CD4-positive, alpha-beta T cell treated with Interleukin-1 beta for 1 hour (primary cell): ENCODE measurements at places on chromosomes 4 and X.

- DNase-seq: peak; percentile 63
Measured at GRCh38 chrX:71998836-71999509, 88.3 kb downstream of the NHSL2 start.

DNA sequence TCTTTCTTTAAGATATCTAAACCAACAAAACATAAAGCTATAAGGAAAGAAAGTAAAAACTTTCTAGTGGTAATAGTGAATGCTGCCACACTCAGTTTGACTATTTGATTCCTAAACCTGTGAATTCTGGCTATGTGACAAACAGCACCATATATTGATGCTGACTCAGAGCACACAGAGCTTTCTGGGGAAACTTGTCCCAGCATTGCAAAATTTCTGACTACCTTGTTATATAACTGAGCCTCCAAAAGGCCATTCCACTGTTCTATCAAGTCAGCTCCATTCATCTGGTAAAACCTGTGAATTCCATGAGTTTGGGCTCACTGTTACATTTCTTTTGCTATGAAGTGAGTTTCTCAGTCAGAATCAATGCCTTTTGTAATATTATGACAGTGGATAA lies 1229.7 kb downstream of the PCDH18 start:
- no peak for DNase-seq

DNA sequence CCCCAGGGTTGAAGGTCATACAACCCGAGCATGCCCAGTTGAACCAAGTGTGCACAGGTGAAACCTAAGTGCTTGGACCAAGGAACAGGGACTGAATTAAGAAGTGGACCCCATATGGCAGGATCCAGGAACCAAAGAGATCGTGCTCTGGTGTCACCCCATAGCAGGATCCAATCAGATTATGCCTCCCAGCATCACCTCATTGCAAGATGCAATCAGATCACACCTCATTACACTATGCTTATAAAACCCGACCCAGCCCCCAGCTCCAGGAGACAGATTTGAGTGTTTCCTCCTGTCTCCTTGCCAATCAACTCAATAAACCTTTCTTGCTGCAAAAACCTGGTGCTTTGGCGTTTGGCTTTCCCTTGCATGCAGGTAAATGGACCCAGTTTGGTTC lies 37.6 kb downstream of the EFHC2 start:
- no peak for DNase-seq

- DNase-seq: no peak
Measured at GRCh38 chrX:29535212-29536162, 679.9 kb upstream of the MAGEB2 start.

- no peak for DNase-seq
Measured at GRCh38 chrX:48058621-48059295, 12.7 kb downstream of the ZNF630 start.

DNA sequence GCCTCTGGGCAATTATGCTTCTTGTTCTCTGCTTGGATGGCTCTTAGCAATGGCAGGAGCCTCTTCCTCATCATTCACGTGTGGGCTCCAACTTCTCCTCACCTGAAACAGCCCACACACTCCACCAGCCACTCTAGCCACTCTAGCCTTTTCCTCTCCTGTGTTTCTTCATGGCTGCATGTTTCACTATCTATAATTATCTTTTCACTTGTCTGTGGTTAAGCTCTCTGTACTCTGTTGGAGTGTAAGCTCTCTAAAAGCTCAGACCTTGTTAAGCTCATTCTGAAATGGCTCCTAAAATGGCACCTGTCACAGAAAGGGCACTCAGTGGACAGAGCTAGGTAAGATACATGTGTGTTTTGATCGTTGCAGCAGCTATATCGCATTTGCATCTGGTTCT lies 80.0 kb downstream of the SH3KBP1 start:
- no peak for DNase-seq

DNA sequence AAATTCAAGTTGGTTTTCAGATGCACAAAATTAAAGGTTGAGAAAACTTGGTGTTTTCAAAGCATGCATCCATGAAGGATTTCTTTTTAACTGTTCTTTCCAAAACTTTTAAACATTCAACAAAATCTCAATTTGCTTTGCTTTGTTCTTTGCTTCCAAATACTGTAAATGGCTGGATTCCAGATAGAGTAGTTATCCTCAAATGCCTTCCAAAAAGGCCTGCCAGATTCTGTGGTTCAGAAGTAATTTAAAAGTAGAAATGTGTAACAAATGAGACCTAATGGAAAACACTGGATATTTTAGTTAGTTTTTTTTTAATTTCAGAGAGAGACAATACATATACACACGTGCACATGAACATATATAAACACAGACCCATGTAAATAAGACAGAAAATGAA lies 97.3 kb downstream of the NR3C2 start:
- DNase-seq: no peak

DNA sequence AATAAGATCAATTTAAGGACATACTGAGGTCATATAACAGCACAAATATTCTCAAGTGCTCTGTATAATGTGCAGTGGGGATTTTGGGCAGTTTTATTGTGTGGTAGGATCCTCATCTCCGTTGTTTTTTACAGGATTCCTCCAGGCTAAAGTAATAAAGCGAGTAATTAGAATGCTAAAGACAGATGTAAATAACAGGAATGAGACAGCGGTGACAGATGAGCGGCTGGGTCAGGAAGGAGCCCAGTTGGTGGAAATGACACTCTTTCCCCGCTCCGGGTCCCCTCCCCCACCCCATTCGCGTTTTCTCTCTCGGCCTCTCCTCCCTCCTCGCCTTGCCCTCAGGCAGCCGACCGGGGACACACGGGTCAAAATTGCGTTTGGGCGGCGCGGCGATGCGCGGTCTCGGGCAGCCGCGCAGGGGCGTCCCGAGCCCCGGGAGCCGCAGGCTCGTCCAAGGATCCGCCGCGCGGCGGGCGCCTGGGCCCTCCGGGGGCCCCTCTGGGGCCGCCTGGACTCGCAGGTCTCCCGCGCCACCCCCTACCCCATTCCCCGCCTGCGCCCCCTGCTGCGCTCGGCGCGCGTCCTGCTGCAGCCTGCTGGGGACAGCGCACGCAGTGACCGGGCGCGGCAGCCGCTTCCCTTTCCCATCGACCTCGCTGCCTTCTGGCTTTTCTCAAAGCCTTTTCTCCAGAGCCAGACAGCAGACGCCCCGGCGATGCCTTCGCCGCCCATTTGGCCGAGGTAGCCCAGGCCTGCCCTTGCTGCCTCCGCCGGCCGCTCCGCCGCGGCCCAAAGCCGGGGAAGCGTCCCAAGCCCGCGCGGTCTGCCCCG lies 16.2 kb downstream of the POU4F2 start:
- DNase-seq: no peak

- DNase-seq: no peak
Measured at GRCh38 chrX:57640674-57641016, 39.4 kb downstream of the NLRP2B start.

DNA sequence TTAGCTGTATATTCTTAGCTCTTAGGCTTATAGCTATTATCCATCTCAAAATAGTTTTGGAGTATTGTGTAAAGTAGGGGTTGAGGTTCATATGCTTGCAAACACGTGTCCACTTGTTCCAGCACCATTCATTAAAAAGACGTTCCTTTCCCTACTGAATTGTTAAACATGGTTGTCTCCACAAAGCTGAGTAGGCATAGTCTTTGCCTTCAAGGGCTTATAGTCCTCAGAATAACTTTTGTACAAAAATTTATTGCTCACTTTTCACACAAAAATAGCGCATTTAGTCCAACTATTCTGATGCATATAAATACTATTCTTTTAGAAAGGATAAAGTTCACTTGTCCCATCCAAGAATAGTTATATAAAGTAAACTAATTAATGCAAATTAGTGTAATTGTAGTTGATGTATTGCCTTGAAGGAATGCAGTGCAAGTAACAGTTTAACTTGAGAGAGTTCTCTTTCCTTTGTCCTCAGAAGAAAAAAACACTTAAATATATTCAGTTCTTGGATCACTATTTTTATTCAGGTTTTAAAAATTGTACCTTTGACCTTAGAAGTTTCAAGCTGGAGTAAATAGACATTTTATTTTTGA lies 14.1 kb downstream of the LRIT3 start:
- DNase-seq: no peak

DNA sequence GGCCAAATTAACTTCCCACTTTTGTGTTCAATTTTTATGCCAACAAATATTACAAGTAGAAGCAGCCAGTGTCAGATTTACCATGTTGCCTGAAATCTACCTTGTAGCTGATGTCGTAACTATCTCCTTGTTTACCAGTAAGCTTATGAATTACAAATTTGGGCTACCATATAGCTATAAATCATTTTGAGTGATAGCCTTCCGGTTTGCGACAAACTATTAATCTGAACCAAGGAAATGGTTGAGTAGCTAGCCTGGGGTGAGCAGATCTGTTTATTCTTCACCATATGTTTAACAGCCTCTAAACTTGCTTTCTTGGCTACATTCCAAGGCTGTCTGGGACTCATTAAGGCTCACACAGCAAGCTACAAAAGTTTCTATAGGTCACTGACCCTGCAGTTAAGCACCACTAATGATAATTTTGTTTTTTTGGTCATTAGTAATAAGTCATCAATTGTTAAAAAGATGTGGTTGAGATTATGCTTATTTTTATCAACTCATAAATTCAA lies 218.7 kb upstream of the SPOCK3 start:
- DNase-seq: no peak

DNA sequence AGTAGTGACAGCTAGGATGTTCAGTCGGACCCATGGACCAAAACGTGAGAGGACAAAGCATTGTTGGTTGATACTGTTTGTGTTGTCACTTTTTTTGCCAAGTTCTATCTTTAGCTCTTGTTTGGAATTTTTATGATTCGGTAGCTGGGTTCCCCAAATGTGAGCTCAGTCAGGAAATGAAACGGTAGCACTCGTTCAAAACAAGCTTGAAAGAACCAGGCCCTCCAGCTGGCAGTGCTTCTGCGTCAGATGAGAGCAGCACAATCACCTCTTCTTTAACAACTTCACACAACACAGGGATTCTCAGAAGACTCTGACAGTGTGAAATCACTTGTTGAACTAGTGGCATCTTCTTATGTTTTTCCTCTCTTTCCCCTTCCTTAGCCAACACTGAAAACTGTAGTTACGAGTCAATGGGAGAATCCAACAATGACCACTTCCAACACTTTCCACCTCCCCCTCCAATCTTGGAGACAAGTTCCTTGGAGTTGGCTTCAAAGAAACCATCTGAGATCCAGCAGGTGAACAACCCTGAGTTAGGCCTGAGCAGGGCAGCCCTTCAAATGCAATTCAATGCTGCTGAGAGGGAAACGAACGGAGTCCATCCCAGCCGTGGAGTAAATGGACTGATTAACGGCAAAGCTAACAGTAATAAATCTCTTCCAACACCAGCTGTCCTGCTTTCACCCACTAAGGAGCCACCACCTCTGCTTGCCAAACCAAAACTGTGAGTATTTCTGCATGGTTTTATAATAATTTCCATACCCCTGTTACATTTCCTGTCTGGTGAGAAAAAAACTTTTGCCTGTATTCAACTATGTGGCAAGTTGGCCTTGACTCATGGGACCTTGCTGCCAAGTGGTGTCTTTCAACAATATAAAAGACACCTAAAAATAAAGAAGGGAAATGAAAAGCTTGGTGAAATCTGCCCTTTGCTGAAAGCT lies 214.6 kb downstream of the PALLD start:
- no peak for DNase-seq

GRCh38 chr4:8473920-8474590 lies 33.5 kb downstream of the TRMT44 start:
- no peak for DNase-seq

DNA sequence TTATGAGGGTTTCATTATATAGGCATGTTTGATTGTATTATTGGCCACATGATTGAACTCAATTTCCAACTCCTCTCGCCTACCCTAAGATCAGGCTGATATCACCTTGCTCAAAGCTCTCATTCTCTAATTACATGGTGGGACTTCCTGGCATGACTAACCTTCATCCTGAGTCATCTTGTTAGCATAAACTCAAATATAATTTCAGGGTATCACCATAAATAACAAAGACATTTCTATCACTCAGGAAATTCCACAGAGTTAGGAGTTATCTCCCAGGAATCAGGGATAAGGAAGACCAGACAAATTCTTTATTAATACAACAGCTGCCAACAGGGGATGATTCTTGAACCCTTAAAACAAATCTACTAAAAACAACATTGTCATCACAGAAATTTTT lies 90.7 kb downstream of the NDST3 start:
- no peak for DNase-seq

DNA sequence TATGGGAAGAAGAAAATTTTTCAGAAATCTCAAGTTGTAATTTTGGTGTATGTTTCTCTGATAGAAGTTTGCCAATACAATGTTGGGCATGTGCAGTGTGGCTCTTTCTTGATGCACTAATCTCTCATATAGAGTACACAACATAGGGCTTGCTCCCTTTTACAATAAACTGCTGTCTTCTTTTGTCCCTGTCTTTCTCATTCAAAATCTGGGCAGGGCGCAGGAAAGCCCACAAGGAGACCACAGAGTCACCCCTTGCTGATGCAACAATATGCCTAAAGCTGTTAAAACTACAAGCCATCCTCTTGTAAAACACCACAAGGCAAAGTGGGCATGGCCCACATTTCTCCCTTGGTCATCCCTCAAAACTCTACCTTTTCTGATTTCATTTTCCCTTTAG lies 63.4 kb upstream of the TBC1D9 start:
- no peak for DNase-seq

GRCh38 chrX:149372866-149373265 lies 132.2 kb downstream of the IDS start:
- DNase-seq: no peak

GRCh38 chr4:23028875-23029274 lies 336.1 kb downstream of the GBA3 start:
- DNase-seq: no peak

GRCh38 chr4:106582103-106582502 lies 213.5 kb upstream of the GIMD1 start:
- no peak for DNase-seq

- DNase-seq: peak; percentile 95
Measured at GRCh38 chrX:2690856-2691542, at the start of gene CD99. CD99 (plus strand) TSS chrX:2691295; CDS start chrX:2691361, 66 bp downstream.

- DNase-seq: no peak
Measured at GRCh38 chrX:72735561-72735960, 21.5 kb upstream of the PHKA1 start.

DNA sequence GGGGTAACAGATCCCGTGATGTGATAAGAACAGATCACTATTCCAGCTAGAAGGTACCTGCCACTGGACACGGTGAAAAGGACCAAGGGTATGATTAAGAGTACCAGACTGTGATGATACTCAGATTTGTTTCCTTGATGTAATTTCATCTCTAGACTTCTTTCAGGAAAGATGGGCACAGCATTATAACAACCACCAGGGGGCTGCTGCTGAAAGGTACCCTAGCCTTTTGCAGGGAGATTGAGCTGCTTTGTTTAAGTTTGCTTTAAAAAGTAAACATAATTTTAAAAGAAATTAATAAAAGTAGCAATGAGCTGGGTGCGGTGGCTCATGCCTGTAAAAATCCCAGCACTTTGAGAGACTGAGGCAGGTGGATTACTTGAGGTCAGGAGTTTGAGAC lies 145.4 kb downstream of the EMCN start:
- DNase-seq: no peak

GRCh38 chrX:69097451-69098236 lies 67.6 kb downstream of the PJA1 start:
- DNase-seq: no peak

GRCh38 chrX:13892856-13893255 lies 76.0 kb upstream of the GPM6B start:
- DNase-seq: no peak
